ENCODE measurements at places on chromosomes 13 and 19. TPM values are rescaled to one million over a fixed set of nuclear protein-coding genes. Genes with fewer than 3 reads are reported as not detected.
A peak's percentile ranks its signal among the peaks of the same experiment; 100 is the strongest.

- DNase-seq = no peak
These were observed 12.1 kb downstream of the HNRNPUL1 start for GRCh38 chr19:41276231-41276630.

GRCh38 chr13:80824229-80824628 is 483.3 kb upstream of the SPRY2 start:
- no peak for DNase-seq

DNA sequence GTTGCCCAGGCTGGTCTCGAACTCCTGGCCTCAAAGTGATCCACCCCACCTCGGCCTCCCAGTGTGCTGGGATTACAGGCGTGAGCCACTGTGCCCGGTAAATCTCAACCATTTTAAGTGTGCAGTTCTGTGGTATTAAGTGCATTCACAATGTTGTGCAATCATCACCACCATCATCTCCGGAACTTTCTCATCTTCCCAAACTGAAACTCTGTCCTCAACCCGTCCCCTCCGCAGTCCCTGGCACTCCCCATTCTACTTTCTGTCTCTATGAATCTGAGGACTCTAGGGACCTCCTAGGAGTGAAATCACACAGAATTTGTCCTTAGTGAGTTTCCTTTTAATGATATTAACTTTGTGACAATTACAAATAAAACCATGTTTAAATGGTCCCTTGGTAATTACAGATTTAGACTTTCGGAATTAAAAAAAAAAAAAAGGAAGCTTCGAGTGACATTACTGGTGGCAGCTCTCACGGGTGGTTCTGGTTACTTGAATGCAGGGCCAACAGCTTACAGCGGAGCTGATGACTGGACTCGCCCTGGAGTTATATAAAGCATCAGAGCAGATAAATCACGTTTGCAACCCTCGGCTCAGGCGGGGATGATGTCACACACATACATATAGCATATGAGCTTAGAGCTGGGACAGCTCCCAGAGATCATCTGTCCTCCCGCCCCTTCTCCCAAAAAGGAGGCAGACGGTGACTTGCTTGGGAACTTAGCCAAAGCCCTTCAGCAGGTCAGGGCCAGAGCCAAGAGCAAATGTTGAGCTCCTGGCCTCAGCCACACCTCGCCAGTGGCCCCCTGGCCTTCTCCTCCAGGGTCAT is 89.8 kb downstream of the ZNF557 start:
- peak; percentile 91 for DNase-seq

DNA sequence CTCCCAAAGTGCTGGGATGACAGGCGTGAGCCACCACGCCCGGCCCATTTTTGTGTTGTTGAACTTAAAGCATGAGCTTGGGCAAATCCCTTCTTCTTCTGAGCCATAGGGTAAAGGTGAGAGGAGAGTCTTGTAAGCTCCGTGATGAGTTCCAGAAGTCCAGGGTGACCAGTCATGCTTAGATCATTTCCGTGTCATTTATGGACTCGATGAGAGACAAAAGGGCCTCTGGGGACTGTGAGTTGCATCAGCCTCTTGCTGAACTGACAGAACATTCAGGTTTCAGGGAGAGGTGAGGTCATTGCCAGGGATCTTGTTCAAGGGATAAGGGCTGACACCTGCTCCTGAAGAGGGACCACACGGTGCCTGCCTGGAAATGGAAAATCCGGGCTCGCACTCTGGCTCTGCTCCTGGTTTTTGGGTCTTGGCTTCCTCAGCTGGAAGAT is 53.6 kb downstream of the GADD45B start:
- no peak for DNase-seq

DNA sequence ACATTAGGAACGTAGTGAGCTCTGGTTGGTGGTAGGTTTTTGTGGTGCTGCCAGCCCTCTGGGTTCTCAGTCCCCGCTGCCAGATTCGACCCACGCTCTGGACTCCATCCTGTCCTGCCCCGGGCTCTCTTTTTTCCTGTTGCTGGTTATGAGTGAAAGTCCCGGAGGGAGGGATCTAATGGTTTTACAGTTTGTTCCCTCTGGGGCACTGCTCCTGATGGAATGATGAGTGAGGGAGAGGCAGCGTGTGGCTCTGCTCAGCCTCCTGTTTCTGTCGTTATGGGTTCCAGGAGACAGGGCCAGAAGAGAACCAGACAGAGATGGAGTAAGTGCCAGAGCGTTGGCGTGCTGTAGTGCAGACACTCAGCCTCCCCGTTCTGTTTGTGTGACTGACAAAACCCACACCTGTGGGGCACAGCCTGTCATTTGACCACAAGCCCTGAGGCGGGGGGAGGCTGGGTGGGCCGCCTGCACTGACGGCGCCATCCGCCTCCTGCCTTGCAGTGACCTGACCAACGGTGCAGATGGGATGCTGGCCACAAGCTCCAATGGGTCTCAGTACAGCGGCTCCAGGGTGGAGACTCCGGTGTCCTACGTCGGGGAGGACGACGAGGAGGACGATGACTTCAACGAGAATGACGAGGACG is 18.3 kb downstream of the ATP4B start:
- peak; percentile 53 for DNase-seq

GRCh38 chr19:4541114-4541805 is 1.4 kb upstream of the LRG1 start:
- DNase-seq = no peak

HSPBP1 gene
- 17.8 TPM for total RNA-seq

TRIP10 gene
- 41.2 TPM for total RNA-seq

All from lower leg skin (tissue), 4 donors.